Right kidney (tissue), 9 donors: ENCODE measurements at places on chromosomes 2 and 18.

DNA sequence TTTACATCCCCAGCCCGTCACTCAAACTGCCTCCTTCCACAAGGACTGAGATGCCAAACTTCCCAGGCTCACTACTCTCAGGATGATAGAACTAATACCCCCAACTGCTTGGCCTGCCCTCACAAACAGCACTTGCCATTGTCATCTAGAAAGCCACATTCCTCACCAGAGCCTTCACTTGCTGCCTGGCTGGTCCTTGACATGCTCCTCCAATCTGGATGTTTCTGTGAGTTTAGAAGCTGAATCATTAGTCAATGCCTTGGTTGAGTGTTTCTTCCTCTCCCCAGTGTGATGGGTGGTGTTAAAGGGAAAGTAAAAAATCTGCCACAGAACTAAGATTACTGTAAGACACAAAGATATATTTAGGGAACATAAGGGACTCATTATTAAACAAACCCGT is 52.5 kb downstream of the MARCHF4 start:
- DNase-seq: no peak

DNA sequence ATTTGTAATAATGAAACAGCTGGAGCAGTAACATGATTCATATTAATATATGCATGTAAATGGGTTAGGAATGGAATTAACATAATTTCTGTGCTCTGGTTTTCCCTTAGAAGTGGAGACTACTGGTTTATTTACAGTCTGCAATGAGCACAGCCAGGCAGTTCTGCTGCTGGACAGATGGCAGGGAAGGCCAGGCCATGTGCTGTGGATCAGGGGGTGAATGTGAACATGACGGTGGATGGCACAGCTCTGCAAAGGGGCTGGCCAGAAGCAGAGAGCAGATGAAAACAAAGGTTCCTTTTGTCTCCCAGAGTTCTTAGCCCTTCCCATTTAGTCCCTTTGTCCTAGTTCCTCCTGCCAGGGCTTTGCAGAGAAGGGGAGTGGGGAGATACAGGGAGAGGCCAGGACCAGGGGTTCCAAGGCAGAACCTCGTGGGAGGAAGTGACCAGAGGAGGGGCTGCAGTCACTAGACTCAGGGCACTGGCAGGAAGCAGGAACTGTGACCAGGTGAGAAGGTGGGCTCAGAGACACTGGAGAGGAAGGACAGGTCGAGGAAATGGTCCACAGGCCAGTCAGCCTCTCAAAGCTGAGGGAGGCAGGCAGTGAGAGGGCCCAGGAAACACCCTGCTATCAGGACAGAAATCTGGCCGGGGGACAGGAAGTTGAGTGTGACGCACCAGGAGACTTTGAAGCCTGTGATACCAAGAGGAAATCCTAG is 112.9 kb upstream of the ATP8B1 start:
- DNase-seq: peak; percentile 12

GRCh38 chr2:190841707-190842505 is 38.7 kb upstream of the GLS start:
- no peak for DNase-seq

GRCh38 chr2:33180915-33181314 is 234.2 kb downstream of the LTBP1 start:
- DNase-seq: no peak

DNA sequence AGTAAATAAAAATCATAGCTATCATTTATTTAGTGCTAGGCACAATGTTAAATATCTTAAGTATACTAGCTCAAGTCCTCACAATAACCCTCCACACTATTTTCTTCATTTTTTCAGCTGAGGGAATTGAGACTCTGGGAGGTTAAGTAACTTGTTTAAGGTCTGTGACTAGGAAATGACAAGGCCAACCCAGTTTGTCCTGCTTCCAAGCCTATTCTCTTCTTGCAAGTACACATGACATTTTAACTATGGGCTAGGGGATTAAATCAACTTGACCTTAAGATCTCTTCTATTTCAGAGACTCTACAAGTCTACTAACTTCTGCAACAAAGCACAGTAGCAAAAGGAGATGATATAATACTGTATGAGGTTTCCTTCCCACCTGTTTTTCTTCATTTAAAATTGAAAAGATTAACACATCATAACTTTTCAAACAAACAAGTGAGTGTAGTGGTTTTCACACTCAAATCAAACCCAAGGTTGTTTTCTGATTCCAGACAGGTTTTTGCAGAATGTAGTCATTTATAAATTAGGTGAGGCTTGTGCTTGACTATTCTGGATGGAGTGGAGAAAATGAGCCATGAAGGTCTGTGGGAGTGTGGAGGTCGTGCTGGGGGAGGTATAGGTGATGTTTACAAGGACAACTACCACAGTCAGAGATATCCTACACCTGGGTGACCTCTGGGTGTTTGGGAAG is 57.0 kb downstream of the CD28 start:
- DNase-seq: no peak

GRCh38 chr2:121205321-121205942 is 79.6 kb downstream of the TFCP2L1 start:
- no peak for DNase-seq

DNA sequence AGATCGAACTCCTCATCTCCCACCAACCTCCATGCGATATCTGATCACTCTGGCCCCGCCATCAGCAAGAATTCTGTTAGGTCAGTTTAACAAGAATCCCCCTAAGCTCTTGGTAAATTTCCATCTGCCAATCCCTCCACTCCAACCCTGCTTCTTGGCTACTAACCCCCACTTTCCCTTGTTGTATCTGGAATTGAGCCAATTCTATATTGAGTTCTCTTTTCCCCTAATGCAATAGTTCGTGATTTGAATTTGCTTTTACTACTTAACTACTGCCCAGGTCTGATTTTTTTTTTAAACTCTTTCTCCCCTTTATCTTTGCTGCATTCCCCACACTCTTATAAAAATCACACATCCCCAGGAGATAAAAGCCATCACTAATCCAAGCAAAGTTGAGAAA is 159.3 kb upstream of the STK17B start:
- no peak for DNase-seq

GRCh38 chr18:12366379-12366778 is 10.6 kb downstream of the AFG3L2 start:
- DNase-seq: no peak

DNA sequence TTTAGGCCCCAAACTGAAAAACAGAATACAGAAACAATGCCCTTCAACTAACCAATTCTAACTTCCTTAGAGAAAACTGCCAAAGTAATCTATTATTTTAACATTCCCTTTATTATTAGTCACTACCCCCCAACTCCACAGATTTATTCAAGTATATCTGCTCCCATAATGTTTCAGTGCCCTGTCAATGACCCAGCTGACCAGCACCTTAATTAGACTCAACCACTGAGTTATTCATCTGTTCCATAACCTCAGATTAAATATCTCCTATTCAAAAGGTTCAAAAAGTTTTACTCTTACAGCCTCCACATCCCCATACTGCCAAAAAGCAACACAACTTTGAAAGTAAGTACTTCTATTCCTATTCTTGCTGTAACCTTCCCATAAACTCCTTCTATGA is 202.4 kb downstream of the EXOC6B start:
- DNase-seq: no peak

DNA sequence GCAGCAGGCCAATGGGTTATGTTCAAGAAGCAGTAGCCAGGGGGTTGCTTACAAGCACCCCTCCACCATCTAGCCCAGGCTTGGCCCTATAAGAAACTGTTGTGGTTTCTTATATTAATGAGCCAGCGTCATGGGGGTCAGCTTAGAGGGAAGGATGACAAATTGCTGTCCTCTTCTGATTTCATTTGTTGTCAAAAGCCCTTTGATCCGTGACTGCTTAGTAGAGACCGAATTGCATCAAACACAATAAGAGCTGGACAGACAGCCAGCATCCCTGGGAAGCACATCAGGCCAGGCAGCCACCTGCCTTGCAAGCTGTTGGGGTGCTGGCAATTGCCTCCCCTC is 206.6 kb upstream of the SETBP1 start:
- no peak for DNase-seq

DNA sequence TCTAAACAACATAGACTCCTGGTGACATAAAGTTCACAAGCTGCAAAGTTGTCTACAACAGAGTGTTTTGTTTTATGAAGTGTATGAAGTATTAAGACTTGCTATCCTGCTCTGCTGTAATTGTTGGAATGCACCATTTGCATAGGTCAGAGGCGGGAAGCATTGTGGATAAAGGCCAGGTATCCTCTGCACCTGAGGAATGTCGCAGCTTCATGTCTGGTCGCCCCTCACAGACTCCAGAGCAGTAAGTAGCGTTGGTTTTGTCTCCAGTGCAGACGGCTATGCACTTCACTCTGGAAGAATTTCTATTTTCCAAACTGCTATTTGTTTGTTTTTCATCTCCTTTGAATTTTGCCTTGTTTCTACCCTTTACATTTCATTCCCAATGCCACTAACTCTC is 63.1 kb downstream of the UNC80 start:
- DNase-seq: peak; percentile 1

GRCh38 chr2:238596571-238597551 is 170.1 kb downstream of the ASB1 start:
- DNase-seq: peak; percentile 24

- no peak for DNase-seq
These were observed 117.0 kb downstream of the MGAT5 start for GRCh38 chr2:134370655-134371445.

GRCh38 chr2:161427664-161428587 is 11.8 kb downstream of the TBR1 start:
- peak; percentile 61 for DNase-seq

DNA sequence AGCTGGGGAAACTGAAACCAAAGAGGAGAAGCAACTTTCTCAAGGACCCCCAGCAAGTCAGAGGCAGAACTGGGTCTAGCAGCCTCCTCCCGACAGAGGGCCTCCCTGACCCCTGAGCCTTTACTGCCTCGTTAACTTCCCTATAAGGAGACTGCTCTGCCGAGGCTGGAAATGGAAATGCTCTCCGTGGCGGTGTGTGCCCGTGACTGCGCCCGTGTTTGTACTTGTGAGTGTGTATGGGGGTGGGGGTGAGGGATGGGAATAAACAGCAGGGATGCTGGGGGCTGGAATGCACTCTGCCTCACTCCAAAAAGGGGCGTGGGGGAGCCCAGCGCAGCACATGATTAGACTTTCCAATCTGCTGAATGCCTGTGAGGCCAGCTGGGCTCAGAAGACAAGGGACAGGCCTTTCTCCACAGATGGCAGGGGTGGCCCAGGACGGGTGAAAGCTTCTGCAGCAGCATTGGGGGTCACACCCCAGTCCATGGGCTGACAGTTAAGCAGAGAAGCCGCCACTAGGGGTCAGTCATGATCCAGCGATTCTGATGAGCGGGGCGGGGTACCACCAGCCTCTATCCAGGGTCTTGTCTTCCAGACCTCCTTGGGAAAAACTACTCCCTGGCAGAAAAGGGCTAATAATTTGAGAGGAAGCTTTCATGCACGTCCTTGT is 26.8 kb downstream of the MPHOSPH10 start:
- DNase-seq: peak; percentile 47

- DNase-seq: no peak
These were observed 25.9 kb downstream of the IL37 start for GRCh38 chr2:112936927-112937232.

DNA sequence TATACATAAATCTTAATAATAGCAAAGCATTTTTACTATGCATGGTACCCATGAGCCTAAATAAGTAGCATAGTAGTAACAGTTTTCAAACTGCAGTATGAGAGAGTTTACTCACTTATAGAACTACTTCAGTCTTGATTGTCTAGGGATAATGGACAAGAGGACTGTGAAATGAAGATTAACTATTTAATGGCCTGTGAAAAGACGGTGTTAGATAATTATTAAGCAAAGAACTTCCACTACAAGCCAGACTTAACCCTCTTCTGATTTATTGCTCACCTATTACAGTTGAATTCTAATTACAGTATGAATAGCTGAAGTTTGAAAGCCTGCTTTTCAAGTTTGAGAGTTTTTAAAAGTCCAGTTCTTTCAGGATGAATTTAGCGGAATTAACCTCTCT is 18.9 kb downstream of the PIK3C3 start:
- no peak for DNase-seq

GRCh38 chr18:70429847-70430500 is 141.1 kb downstream of the SOCS6 start:
- DNase-seq: no peak

DNA sequence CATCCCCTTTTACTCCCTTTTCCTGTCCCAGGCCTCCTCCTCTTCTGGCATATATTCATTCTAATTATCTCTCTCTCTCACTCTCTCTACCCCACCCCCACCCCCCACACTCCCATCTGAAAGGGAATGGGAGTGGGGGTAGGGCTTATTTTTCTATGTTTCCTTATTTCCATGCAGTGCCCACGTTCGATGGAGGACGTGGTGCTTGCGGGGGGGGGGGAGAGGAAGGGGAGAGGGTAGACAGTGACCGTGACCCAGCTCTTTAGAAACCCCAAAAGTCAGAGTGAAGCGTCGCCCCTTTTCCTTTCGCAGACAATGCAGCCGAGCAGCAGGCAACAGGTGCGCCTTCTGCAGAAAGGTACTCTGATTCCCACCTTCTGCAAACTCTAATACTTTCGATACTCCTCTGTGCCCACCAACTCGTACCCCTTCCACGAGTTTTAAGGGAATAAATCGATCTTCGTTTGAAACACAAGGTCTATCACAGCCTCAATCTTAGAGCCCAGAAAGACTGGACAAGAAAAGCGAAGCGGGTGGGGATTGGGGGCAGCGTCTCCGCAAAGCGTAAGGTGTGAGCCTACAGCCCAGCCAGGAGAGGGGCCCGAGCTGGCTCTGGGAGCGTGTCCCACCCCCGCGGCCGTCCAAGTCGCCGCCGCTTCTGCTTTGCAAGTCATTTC is 891 bp upstream of the NR4A2 start:
- no peak for DNase-seq

- DNase-seq: no peak
These were observed 195.7 kb upstream of the SESTD1 start for GRCh38 chr2:179460181-179460929.

GRCh38 chr2:238498691-238499295 is 72.1 kb downstream of the ASB1 start:
- DNase-seq: no peak

DNA sequence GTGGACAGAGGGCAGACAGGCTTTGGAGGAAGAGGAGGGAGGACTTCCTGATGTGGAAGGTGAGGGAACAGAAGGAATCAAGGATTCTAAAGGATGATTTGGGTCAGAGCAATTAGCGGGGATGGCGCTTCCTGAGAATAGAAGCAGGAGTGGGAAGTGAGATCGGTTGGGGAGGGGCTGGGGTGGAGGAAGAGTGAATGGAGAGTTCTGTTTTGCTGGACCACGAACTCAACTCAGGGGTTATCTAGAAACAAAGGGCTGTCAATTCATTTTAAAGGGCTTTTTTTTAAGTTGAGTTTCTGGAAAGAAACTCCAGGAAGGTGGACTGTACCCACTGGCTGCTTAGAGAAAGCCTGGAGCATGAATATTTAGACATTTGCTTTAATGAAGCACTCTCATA is 54.9 kb downstream of the BCL2L11 start:
- DNase-seq: no peak

GRCh38 chr2:96386470-96386869 is 50.9 kb downstream of the NCAPH start:
- DNase-seq: no peak

- DNase-seq: no peak
These were observed 7.8 kb downstream of the FAM117B start for GRCh38 chr2:202642567-202642966.

DNA sequence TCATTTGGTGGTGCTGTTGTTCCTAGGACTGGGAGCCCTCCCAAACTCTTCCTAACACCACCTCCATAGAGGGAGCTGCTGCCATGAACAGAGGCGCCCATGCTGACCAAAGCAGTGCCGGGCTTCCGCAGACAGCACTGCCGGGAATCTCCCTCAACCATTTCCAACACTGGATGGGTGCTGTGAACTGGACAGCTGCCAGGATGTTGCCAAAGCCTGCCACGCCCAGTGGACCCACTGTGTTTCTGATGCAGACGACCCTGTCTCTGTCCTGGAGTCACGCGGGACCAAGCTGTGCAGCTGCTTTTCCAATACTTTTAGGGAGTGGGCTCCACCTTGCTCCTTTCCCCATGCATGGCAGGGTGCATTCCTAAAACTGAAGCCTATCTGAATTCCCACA is 16.9 kb upstream of the GNAL start:
- DNase-seq: no peak
